ENCODE measurements at places on chromosomes 5 and 9.

- DNase-seq = no peak
Observed at GRCh38 chr5:179793468-179794139, at the start of gene LTC4S. Gene LTC4S (plus strand): TSS chr5:179793986. CDS start chr5:179794081, 95 bp downstream.

- DNase-seq = no peak
Observed at GRCh38 chr5:133114166-133114932, 62.5 kb downstream of the HSPA4 start.

DNA sequence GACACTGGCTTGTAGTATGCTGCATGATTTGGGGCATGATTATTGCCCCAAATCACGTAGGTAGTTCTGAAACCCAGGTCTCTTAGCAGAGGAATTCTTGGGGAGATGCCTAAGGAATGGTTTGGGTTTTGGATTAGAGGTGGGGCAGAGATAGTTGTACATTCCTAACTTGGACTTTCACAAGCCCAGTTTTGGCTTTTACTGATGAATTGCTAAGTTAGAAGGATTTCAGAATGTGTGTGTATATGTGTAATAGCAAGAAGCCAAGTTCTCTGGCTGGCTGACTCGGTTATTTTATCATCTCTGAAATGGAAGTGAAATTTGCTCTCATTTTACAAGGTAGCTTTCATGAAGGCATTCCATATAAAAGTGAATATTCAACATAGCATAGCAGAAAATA, 23.8 kb upstream of the ZNF131 start:
- no peak for DNase-seq

- DNase-seq = no peak
Observed at GRCh38 chr9:734831-735511, 106.5 kb upstream of the DMRT1 start.

DNA sequence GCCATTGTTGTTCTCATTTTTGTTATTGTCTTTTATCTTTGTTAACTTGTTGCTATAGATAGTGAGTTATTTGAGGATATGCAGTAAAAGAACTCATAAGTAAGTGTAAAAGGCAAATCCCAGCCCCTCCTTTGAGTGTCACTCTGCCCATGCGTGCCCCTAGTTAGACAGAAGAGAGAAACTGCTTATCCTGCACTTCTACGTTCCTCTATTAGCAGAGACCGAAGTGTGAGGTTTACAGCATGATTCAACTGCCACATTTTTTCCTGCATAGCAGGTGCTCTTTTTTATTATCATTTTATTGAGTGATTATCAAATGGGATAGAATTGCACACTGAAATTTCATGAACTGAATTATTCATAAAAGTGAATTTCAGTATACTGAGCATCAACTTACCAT, 12.0 kb upstream of the DNAH5 start:
- no peak for DNase-seq

Data from activated CD8-positive, alpha-beta memory T cell treated with anti-CD3 and anti-CD28 coated beads for 1 hour (primary cell).